GM20000 (cell line): ENCODE measurements at places on chromosomes 5 and 9.

GRCh38 chr5:125717209-125717608, 706.0 kb upstream of the GRAMD2B start:
- DNase-seq: no peak

DNA sequence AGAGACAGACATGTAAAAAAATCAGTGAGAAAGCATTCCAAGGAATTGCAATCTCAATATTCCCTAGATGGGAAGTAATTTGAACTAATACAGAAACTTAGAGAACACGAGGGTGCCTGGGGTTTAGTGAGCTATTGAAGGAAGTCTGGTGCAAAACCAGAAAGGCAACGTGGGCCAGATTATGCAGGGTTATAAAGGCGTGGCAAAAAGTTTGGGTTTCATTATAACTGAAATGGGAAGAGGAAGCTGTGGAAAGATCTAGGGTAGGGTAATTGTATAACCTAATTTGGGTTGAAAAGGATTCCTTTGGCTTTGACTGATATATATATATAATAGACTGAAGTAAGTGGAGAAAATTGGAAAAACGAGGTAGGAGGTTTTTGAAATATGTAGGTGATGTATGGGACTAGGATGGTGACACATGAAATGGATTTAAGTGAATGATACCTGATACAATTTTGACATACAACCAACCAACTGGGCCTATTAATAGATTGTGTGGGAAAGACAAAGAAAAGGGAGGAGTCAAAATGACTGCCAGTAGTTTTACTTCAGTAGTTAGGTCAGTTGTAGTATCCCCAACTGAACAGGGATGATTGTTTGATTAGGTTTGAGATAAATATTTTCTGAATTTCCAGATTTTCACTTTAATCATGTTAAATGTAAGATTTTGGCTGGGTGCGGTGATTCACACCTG, 65.3 kb downstream of the FAM174A start:
- no peak for DNase-seq

- no peak for DNase-seq
Observed at GRCh38 chr9:98559561-98559960, 149.2 kb downstream of the GABBR2 start.

GRCh38 chr9:90001747-90002146, 396.9 kb downstream of the GADD45G start:
- no peak for DNase-seq

DNA sequence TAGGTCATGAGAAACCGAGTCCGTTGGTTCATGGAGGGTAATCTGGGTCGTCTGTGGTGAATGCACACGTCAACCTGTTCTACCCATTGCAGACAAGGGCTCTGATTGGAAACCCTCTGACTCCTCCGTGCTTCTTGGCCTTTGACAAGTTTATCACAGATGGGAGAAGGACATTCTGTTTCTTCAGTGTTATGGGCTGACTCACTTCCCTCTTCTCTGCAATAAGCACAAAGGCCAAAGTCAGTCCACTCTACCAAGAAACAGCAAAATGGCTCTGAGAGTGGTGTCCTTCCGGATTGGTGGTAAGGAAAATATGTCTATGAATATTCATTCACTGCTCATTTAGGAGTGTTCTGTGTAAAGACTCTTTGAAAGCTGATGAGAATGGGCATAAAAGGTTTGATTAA, 89.3 kb downstream of the FEM1C start:
- no peak for DNase-seq

- no peak for DNase-seq
Observed at GRCh38 chr9:106305428-106306133, 557.4 kb upstream of the ZNF462 start.
